ENCODE measurements at places on chromosomes 12 and 14.
A peak's percentile ranks its signal among the peaks of the same experiment; 100 is the strongest.

GRCh38 chr12:20602641-20603391 is 92.3 kb upstream of the SLCO1C1 start:
- no peaks in the 10 kb centered on the region for H3K36me3 ChIP-seq
- H3K4me1 ChIP-seq, result no peaks in the 10 kb centered on the region
- H3K4me3 ChIP-seq, result no peak overlapping the region
- no peak for DNase-seq

DNA sequence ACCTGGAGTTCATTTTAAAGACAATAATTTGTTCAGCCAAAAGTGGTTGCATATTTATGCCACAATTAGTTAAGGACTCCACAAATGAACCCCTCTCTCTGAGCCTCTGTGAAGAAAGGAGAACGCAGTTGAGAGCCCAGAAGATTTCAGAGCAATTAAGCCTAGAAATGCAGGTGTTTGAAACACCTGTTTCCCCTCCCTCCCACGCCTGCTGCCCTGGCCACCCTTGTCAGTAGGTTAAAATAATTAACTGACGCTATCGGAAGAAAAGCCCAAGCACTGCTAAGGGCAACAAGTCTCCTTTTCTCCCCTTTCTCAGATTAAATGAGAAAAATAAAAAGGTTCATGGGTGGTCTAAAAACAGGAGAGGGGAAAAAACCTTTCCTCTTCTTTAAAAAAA is 99.2 kb downstream of the PPM1A start:
- no peaks in the 10 kb centered on the region for H3K36me3 ChIP-seq
- H3K4me1 ChIP-seq, result no peaks in the 10 kb centered on the region
- DNase-seq, result no peak
- no peak overlapping the region for H3K27ac ChIP-seq
- H3K27me3 ChIP-seq, result peaks cover 8% of the 10 kb centered on the region
- H3K4me3 ChIP-seq, result no peak overlapping the region

GRCh38 chr12:53324113-53324778 is 2.8 kb upstream of the AAAS start:
- DNase-seq, result peak; percentile 75
- H3K27ac ChIP-seq, result peak overlapping the region; percentile 98
- H3K27me3 ChIP-seq, result peaks cover 36% of the 10 kb centered on the region
- H3K4me3 ChIP-seq, result peak overlapping the region; percentile 82
- H3K4me1 ChIP-seq, result peaks cover 48% of the 10 kb centered on the region

GRCh38 chr12:76548222-76548837 is 11.2 kb downstream of the OSBPL8 start:
- no peak overlapping the region for H3K27ac ChIP-seq
- H3K4me1 ChIP-seq, result peaks cover 59% of the 10 kb centered on the region
- no peaks in the 10 kb centered on the region for H3K27me3 ChIP-seq

All from activated naive CD4-positive, alpha-beta T cell treated with anti-CD3 and anti-CD28 coated beads, Interleukin-2, amount 10 ng/mL, durations not matched to agents 7 days and 5 days (primary cell).